Peyer's patch (tissue), 4 donors: ENCODE measurements at places on chromosomes 6 and 20. TPM values are rescaled to one million over a fixed set of nuclear protein-coding genes. Genes with fewer than 3 reads are reported as not detected.

DNA sequence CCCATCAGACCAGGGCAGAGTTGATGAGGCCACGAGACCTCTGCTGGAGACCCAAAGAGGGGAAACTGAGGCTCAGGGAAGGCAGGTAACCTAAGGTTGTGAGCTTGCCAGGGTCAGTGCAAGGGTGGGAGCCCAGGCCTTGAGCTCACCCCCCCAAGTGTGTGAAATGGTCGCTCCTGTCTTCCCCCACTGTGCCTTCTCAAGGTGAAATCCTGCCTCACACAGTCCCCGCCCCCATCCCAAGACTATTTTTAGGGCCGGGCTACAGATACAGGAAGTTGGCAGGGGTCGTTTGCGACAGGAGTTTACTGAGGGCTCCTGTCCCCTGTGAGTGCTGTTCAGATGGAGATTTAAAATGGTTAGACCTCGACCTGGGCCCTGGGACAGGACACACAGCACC is 18.7 kb upstream of the GATA5 start:
- no peak for DNase-seq

DNA sequence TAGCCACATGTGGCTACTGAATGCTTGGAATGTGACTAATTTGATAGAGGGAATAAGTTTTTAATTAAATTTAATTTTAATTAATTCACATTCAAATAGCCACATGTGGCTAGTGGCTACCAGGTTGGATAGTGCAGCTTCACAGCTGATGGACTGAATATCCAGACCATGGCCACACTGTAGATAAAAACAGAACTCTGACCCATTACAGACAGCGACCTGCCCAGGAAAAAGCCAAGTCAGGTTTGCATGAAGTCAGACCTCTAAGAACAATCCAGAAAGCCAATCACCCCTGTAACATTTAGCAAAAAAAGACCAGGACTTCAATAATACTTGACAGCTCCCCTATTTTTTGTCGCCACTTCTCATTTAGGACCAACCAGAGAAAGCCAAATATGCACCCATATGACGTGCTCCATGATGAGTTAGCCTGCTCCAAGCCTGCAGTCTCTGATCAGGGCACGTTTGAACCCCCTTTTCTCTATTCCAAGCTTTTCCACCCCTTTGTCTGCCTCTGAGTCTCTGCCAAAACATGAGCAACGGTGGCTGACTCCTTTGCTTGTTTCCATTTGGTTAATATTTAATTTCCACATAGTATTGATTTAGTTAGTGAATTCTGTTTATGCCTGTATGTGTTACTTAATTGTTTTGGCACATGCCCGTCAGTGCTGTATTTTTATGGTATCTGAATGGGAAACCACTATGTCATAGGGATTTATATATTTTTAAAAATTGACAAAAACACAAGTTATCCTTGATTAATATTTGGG is 636.3 kb downstream of the UTRN start:
- no peak for DNase-seq

GRCh38 chr6:136103763-136104311 is 146.3 kb downstream of the MTFR2 start:
- no peak for DNase-seq

DNA sequence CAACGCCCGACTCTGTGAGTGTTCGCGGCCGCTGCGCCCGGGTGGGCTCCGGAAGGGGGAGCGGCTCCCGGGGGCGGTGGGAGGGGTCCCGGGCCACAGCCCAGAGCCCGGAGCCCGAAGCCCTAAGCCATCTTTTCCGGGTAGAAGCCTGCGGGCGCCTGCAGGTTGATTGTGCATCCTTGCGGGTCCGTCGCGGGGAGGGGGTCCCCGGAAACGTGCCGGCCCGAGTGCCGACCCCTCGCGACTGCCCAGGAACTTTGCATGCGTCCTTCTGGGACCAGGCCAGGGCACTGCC is 413 bp downstream of the PTPRA start:
- DNase-seq, result no peak

DNA sequence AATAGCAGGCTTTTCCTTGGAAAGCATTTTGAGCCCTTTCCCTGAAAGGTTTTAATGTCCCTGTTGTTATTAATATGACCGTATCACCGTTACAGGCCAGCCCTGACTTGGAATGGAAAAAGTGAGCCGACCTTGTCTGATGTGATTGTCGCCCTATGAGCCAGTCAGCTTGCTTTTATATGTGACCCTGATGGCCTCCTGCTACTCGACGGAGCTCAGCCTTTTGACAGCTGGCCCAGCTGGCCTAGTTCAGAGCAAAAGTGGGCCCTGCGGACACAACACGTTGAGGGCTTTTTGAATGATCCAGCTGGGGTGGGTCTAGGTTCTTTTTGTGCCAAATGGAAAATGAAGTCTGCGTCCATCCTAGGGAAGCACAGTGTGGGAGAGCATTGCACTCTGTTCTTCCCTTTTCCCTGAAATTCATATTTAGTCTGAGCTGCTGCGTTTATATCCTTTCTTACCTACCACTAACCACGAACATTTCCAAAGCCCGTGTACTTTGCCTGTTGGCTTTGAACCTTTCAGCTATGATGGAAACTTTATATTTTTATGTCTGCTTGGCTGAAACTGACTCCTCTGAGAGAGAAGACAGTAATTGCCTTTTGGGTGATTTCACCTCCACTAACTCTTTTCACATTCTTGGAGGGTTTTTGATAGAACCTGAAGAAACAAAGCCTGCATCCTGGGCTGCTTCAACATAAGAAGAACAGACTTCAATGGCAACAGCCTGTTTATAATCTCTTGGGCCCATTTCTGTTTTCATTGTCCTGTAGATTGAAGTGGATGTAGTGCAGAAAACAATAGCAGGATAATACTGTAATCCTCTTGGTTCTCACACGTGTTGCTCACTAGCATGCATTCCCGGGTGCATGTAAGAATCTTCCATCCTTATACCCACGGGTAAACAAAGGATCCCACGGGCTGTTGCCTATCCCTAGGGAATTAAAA is 121.8 kb upstream of the HDGFL1 start:
- DNase-seq, result no peak

GRCh38 chr20:8344631-8345030 is 212.6 kb downstream of the PLCB1 start:
- DNase-seq, result no peak

DNA sequence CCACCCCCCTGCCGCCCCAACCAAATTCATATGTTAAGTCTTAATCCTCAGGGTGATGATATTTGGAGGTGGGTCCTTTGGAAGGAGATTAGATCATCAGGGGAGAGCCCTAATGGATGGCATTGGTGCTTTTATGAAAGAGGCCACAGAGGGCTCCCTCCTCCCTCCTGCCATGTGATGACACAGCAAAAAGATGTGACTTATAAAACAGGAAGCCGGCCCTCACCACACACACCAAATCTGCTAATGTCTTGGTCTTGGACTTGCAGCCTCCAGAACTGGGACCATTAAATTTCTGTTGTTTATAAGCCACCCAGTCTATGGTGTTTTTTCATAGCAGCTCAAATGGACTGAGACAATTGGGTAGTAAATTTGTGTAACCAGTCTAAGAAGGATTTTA is 176.3 kb downstream of the ADGRG6 start:
- DNase-seq, result no peak

DNA sequence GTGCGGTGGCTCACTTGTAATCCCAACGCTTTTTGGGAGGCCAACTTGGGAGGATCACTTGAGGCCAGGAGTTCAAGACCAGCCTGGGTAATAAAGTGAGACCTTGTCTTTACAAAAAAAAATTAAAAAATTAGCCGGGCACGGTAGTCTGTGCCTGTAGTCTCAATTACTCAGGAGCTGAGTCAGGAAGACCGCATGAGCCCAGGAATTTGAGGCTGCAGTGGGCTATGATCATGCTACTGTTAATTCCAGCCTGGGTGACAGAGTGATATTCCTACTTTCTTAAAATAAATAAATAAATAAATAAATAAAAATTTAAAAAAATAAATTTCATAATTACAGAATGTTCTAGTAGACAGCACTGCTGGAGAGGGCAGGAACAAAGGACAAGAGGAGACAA is 62.4 kb downstream of the DST start:
- DNase-seq, result no peak

- no peak for DNase-seq
Observed at GRCh38 chr6:134416418-134417154, 98.7 kb upstream of the SGK1 start.

DNA sequence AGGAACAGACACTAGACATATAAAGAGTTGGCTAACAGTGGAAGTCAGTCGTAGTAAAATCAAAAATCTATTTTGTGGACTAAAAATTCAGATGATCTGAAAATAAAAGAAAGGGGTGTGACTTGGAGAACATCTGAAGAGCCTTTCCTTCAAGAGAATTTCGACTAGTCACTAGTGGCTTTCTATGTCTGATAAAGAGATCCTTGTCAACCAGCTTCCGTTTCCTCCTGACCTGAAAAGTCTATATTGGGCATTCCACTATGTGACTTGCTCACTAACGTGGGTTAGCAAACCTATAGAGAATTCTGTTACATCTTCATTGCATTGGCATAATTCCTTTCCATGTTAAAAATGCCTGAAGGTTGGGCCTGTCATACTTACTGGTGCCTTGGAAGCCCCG is 25.9 kb downstream of the TRAF3IP2 start:
- DNase-seq, result no peak

DNA sequence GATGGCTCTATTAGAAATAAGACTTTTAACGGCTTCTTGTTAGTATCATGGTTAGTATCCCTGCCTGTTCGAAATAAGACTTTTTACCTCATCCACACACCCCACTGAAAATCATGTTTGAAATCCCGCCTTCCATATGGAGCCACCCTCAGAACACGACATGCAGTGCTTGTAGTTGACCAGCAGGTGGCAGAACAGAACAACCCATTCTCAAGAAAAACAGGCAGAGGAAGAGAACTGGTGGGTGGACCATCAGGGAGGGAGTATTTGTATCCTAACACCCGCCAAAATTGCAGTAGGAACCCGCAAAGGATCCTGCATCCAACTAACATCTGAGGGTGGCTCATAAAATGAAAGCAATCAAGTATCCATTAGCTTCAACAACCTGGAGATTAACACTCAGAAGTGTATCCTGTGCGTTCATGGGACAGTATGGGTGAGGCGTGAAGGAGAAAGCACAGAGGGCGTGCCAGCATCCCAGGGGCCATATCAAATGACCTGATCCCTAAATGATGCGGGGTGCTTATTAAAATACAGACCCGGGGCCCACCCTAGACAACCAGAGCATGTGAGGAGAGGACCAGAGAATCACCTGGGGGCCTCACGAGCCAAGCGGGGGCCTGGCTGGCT is 89.6 kb upstream of the NHSL1 start:
- DNase-seq, result no peak

DNA sequence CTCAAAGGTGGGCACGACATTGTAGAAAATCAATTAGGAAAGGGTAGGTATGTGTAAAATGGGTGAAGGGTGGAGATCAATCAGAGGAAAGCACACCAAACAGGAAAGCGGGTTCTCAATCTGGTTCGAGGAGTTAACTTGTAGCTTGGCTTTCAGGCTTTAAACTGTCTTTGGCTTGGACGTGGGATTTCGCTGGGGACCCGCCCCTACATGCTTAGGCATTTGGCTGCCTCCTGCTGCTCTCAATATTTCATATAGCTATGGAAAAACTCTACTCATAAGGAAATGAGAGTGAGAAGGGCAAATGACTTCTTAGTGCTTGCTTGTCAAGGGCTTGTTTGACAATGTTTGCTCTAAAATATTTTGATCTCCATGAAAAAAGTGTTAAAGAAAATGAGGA is 38.1 kb upstream of the PDE7B start:
- DNase-seq, result no peak

DNA sequence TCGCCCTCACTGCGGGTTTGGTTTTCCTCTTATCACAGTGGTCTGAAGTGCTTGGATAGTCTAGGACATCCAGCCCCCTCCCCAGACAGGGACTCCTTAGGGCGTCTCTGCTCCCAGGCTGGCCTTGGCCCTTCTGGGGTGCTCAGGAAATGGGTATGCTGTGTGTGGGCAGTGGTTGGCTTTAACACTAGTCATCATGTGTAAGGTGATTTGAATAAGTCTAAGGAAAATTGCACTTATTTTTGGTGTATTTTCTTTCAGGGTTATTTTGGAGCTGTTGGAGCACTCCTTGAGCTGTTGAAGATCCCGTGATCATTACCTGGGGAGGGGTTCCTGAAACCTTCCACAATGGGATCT is 33.8 kb downstream of the PANK2 start:
- DNase-seq, result no peak

DNA sequence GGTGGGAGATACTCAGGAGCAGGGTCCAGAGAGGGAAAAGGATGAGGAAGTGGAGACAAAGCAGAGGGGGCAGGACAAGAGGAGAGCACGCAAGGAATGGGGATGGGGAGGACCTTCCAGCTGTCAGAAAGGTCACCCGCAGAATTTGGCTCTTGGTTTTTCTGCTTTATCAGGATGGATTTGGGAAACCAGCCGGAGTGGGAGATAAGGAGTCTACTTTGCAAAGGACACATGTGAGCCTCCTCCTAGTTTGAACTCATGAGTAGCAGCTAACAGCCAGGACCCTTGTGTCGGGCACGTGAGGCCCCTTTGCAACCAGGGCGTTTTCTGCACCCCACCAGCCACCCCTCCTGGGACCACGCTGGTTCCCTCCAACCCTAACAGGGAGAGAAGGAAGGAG is 7.6 kb upstream of the MICA start:
- no peak for DNase-seq

Gene GHRH
- total RNA-seq, result not detected

Gene FAM184A
- 11.9 TPM for total RNA-seq

Gene RSPH4A
- 0.35 TPM for total RNA-seq

Gene CCDC28A
- 23.8 TPM for total RNA-seq

Gene TRIM40
- total RNA-seq, result 13.7 TPM
